T-helper 9 cell (primary cell): ENCODE measurements at places on chromosomes 6 and 20.

DNA sequence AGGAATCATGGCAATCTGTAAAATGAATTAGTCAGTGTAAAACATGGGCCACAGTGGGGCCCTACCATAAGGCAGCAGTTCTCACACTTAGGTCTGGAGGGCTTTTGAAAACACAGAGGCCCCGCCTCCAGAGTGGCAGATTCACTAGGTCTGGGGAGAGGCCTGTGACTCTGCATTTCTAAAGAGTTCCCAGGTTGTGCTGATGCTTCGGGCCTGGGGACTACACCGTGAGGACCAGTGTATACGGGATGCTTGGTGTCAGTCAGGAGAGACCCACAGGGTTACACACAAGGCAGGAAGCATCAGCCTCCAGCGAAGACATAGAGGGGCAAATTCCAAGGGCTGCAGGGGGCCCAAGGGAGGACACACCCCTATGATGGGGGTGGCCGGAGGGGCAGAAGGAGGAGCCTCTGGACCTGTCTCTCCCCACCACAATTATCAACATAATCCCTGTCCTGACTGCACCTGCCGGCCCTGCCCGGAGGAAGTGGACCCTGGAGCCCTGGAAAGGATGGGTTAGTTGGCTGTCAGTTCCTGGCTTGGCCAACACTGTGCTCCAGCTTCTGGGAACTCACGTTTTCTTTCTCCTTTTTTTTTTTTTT lies 46.7 kb downstream of the FGD2 start:
- no peak for DNase-seq

GRCh38 chr6:159728531-159728964 lies 1.2 kb downstream of the WTAP start:
- no peak for DNase-seq

DNA sequence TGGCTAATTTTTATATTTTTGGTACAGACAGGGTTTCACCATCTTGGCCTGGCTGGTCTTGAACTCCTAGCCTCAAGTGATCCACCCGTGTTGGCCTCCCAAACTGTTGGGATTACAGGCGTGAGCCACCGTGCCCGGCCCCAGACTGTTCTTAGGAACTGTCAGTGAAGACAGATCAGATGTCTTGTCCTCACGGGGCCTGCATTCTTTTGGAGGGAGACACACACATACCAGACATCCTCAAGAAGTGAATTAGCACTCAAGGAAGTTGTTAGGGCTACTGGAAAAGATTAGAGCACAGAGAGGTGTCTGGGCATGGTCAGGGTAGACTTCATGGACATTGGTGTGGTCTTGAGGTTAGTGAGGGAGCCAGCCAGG lies 10.3 kb upstream of the LPIN3 start:
- no peak for DNase-seq

DNA sequence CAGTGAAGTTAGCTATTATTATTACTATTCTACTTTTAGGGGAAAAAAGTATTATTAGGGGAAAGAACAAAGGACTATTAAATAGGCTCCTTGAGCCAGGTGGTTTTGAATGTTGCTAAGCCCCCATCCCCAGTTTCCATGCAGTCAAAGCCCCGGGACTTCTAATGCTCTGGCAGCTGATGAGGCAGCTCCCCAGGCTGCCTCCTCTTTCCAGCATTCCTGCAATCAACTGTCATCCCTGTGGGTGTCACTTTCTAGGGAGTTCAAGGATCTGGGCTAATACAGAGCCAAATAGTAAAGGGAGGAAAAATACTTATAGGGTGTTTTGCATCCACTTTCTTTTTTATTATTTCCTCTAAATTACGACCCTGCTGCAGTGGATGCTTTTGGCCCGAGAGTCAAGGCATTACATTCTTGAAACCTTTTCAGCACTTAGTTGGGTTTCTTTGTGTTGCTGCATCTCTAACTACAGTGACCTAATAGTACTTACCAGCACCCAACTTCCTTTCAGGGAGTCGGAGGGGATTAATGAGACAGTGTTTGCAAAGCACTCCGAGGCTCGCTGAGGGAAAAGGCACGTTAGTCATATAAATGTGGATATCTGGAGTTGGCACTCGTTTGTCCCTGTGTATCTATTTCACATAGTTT lies 303.9 kb upstream of the MAP3K7 start:
- no peak for DNase-seq

GRCh38 chr20:33994222-33994913 lies 657 bp downstream of the RALY start:
- DNase-seq, result peak; percentile 69

GRCh38 chr6:157763904-157764177 lies 59.2 kb upstream of the SNX9 start:
- DNase-seq, result no peak

DNA sequence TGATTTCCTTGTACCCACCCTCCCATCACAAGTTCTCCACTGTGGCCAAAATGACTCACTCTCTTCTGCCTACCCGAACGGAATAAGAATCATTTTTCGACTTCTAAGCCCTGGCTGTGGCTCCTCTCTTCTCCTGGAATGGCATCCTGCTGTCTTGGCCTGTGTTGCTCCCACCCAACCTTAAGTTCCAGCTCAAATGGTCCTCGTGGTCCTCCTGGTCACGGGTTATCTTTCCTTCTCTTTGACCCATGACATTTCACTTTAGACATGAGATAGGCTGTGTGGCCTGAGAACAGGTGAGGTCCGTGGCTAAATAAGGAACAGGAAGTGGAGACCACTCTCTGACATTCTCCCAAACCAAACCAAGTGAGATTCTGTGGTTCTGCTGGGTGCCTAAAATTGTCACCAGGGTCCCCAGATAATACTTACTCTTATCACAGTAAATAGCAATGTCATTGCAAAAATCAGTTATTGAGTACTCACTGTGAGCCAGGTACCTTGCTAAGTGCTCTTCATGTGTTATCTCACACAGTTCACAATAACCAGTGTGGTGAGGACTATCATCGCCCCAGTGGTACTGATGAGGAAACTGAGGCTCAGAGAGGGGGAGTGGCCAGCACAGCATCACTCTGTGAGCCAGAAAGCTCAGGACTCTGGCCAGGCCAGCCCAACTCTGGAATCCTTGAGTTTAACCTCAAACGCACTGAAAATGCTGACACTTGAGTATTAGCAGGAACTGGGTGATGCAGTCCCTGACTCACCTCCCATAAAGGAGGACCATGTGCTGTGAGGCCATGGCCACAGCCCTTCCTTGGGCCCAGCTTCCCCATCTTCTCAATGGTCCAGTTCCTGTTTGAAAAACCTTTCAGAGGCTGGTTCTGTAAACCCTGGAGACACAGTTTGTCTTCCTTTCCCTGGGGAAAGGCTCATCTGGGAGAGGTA lies 74.8 kb upstream of the SIRPA start:
- no peak for DNase-seq

- no peak for DNase-seq
Observed at GRCh38 chr6:167275436-167275835, 15.7 kb upstream of the UNC93A start.

DNA sequence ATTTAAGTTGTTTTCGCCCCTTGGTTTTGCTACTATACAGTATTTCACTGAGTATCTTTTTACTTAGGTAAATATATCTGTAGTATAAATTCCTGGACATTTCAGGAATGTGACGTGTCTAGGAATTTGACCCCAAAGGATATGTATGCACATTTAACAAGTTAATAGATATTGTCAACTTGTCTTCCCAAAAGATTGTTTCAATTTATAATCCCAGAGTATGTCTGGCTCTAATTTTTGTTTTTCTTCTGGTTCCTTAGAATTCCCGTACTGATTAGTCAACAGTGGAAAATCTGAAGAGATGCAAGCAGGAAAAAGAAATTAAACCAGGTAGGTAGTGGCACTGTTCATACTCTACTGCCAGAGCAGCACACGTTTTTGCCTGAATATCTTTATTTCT lies 7.2 kb downstream of the PKIG start:
- DNase-seq, result no peak

DNA sequence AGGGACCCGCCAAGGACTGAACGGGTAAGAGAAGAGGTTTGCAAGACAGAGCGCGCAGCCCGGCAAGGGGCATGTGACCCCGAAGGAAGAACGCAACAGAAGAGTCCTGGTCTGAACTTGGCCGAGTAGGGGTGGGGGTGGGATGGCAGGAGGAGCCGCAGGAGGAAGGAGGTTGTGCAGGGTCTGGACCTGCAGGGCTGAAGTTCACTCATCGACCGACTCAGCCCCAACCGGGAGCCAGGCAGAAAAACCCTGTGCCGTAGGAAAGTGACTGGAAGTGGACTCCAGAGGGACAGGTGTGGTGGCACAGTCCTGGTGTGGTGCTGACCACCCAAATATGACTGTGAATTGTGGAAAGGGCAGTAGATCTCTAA lies 15.2 kb downstream of the ADISSP start:
- DNase-seq, result no peak

DNA sequence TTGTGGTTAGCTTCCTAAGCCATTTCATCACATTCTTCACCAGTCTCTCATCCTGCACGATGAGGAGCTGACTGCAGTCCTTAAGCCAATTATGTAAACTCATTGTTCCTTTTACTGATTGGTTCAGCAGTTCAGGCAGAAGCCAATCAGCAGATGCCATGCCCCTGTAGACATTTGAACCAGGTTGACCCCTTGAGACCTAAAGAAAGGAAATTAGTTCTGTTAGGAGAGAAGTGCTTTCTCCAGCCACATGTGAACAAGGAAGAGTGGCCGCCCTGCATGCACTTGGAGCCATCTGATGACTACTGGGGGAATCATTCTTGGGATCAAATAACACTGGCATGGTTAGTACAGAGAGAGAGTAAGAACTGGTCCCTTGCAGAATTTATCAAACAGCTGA lies 535.2 kb upstream of the ID4 start:
- DNase-seq, result no peak

DNA sequence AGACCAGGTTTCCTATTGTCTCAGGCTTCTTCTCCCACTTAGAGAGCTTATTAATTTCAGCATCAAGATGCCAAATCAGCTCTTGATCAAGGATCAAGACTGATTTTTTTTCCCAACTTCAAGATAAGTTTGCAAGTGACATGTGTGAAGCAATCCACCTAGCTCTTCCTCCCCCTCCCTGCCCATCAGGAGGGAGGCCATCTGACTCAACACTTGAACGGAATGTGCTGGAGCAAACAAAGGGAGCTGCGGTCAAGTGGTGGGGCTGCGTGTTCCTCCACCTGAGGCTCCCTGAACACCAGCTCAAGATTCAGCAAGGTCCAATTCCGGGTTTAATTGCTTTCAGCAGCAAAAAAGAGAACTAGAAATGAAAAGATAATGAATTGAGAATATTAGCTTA lies 38.7 kb downstream of the TTI1 start:
- no peak for DNase-seq

- no peak for DNase-seq
Observed at GRCh38 chr6:3888153-3888957, 39.2 kb downstream of the FAM50B start.

DNA sequence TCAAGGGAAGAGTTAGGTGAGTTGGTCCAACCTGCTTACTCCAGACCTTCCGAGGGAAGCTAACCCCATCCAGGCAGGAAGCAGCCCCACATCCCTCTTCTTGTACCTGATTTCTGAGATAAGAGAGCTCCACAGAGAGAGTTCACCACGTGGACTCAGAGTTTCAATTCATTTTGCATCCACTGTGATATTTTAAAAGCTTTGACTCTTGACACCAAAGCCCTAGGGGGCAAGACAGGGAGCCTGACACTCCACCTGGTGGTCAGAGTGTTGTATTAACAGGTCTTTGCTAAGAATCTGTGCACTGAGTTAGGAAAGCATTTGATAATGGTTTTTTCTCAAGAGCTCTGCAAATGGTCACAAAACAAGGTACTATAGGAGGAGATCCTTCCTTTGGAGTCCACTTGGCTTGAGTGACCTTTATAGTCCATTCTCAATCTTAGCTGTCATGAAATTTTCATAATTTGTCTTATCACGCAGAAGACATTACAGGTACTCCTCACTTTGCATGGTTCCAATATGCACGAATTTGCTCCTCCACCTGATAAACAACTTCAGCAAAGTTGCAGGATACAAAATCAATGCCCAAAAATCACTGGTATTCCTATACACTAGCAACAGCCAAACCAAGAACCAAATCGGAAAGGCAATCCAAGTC lies 56.2 kb upstream of the RIPOR2 start:
- peak; percentile 51 for DNase-seq

- no peak for DNase-seq
Observed at GRCh38 chr6:115971785-115972184, 88.9 kb downstream of the FRK start.

GRCh38 chr20:64164123-64164836 lies at the start of gene MYT1:
MYT1 (plus strand) TSS chr20:64164452; CDS start chr20:64198862, 34,410 bp downstream.
- DNase-seq, result no peak

DNA sequence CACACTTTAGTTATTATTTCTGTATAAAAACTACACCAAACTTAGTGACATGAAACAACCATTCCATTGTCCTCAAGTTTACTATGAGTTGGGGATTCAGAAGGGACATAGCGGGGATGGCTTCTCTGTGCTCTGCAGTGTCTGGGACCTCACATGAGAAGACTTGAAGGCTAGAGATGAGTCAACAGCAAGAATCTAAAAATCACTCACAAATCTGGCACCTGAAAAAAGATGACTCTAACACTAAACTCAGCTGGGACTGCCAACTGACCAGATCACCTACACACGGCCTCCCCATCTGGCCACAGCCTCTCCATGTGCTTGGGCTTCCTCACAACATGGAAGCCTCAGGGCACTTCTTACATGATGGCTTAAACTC lies 63.0 kb upstream of the EYA2 start:
- no peak for DNase-seq

DNA sequence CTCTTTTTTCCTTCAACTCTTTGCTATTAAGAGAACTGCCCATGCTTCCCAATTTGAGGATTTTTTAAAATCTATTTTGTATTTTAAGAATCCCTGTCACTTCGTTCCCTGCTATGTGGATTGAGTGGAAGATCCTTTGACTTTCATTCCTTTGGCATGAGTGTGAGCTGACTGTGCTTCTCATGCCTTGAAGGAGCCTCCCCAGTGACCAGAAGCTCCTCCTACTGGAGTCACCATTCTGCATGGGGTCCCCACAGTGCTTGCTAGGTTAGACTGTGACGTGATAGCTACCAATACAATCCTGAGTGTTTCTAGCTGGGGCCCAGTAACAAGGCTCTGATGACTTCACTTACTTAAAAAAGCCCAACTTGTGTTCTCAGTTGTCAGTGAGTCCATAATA lies 104.4 kb upstream of the LAMP5 start:
- DNase-seq, result no peak

DNA sequence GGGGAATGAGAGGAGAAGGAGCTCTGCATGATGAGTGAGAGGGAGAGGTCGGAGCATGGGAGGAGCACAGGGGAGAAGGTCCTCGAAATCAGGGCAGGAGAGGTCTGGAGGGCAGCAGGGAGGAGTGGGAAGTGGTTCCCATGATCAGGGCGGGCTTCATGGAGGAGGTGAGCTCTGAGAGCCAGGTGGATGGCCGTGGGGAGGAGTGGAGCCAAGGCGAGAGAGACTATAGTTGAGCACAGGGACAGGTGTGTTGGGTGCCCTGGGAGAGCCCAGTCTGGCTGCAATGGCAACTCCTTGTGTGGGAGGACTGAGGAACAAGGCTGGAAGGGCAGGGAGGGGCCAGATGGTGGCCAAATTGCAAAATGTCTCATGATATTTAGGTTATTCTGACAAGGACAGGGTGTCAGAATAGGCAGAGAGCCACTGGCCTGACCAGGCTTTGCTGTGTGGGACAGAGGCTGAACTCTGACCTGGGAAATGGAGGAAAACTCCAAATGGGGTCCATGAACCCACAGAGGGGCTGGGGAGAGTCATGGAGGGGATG lies 21.4 kb downstream of the TTBK1 start:
- DNase-seq, result no peak

GRCh38 chr6:147873816-147874215 lies 365.3 kb downstream of the SAMD5 start:
- DNase-seq, result no peak
